Neural crest cell (in vitro differentiated cells): ENCODE measurements at places on chromosomes 2 and 18.

DNA sequence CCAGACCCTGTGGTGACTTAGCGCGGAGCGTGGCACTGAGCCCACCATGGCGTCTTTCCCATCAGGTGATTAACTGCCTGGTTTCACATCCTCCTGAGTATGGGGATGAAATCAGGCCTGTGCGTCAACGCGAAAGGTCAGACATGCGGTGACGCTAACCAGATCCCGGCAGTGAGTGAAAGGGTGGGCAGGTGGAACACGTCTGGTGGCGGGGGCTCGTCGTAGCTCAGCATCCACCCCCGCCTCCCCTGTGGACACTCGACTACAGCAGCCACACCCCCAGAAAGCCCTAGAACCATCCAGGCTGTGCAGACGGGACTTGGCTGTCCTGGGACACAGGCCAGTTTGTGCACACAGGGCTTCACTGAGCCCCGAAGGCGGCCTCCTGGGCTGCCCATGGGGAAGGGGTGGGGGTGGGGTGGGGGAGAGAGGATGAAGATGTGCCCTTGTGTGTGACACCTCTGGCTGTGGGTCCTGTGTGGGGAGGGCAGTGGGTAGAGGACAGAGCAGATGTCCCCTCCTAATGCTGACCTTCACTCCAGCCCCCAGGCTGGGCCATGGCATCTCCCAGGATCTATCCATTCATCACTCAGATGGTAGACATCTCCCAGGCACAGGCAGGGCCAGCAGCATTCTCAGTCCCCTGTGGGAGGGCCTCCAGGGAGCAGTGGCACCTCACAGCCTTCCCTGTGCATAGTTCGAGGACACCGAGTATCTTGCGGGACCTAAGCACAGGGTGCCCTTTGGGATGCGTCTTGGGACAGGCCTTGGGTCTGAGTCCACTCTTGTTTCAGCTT lies 27.5 kb downstream of the RAMP1 start:
- no peak for DNase-seq

DNA sequence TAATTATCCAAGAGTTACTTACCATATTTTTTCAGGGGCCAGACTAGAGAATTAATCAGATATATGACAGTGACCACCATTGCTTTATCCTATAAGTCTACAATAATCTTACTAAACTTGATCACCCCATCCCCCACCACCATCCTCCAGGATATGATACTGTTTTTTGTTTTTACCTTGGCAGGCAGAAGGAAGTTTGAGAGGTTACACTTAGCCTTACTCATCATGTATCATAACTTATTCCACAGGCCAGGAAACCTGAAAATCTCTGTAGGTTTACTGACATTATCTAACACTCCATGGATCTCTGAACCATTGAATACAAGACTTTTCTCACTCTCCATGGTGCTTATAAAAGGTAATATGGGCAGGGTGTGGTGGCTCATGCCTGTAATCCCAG lies 602.7 kb downstream of the KCNJ3 start:
- DNase-seq = no peak

GRCh38 chr2:170235860-170236679 lies 58.1 kb downstream of the MYO3B start:
- peak; percentile 65 for DNase-seq

DNA sequence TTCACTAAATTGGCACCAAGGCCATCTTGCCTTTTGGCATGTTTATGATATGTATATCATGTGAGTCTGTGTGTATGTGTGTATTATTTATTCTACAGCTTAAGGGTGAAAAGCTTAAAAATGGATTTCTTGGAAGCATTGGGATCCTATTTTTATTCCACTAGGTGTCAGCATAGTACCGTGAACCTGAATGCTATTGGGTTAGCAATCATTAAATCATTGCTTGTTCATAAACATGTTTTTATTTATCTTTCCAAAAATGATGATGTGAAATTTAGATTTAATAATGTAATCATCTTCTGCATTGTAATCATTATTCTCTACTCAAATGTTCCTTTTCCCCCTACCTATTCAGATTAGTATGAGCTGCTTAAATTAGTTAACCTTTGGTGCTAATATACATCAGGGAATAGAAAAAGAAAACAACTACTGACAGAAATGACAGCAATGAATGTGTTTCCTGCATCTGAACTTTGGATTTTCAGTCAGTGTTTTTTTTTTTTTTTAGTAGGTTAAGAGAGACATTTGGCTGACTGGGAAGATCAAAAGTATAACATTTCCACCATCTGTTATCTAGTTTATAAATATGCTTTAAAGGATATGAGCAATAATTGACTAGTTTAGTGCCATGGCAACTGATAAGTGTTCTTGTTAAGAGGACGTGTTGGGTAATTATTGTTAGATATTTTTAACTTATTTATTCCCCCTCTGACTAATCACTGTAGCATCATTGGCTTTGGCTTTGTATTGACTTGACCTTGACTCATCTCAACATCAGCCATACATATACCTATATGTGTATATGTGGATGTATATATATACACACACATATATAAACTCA lies 14.1 kb upstream of the ZSWIM2 start:
- no peak for DNase-seq

DNA sequence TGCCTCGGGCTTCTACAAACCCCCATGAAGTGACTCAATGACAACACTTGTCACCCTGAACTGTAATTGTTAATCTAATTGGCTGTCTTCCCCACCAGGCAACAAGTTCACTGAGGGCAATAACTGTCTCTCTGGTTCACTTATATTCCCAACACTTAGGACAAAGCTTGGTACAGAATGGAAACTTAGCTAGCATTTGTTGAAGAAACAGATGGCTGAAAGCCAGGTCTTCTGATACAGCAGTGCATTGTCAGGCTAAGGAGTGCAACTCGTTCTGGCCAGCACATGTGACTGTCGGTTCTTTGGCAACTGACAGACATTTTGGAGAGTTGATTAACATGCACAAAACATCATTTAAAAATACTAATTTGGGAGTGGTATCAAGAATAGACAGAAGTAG lies 14.6 kb upstream of the DNAJC27 start:
- no peak for DNase-seq

- no peak for DNase-seq
Observed at GRCh38 chr2:8343031-8343430, 338.8 kb upstream of the ID2 start.

GRCh38 chr2:41197781-41198180 lies 745.9 kb upstream of the SLC8A1 start:
- DNase-seq = no peak

DNA sequence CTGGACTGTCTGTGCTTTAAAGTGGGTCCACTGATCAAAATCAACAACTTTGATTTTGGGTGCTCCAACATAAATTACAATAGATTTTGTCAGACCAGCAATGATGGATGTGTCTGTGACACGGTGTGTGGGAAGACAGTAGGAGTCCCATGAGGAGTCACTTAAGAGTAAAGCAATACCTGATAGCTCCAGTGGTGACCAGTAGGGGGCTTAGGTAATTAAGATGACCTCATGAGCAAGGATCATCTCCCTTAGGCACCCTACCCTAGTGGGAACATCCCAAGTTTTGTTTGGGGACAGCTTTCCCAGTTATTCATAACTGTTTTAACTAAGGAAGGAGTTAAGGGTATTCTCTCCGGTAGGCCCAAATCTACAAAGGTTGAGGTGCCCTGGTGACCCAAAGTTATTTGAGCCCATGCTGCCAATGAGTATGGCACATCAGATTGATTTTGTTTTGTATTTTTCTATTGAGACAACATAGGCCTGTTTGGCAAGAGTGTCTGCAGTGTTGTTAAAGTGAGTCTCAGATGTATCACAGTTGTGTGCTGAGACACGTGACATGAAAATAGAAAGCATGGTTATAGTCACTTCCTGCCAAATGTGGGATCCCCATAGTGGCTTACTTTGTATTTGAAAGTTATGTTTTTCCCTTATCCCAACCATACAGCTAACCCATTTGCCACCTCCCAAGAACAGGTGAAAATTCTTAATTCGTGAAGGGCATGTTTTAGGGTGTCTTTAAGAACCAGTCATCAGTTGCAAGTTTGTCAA lies 1337.6 kb upstream of the SLC39A10 start:
- no peak for DNase-seq

DNA sequence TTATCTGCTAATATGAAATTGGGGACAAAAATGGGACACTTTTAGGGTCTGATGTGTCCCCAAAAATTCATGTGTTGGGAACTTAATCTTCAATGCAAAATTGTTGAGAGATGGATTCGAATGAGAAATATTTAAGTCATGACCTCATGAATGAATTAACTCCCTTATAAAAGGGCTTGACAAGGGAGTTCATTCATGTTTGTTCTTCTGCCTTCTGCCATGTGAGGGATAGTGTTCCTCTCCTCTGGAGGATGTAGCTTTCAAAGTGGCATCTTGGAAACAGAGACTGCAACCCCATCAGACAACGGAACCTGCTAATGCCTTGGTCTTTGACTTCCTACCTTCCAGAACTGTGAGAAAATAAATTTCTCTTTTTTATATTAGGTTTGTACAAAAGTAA lies 89.2 kb upstream of the LINC00305 start:
- no peak for DNase-seq

DNA sequence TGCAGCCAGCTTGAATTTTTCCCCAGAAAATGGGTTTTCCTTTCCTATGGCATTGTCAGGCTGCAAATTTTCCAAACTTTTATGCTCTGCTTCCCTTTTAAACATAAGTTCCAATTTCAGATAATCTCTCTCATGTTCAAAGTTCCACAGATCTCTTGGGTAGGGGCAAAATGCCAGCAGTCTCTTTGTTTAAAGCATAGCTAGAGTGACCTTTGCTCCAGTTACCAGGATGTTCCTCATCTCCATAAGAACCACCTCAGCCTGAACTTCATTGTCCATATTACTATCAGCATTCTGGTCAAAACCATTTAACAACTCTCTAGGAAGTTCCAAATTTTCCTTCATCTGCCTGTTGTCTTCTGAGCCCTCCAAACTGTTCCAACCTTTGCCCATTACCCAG lies 68.3 kb downstream of the SGPP2 start:
- DNase-seq = no peak

- DNase-seq = no peak
Observed at GRCh38 chr2:133644846-133645245, 76.6 kb upstream of the NCKAP5 start.

GRCh38 chr18:80169607-80170006 lies 60.5 kb downstream of the ADNP2 start:
- no peak for DNase-seq

- DNase-seq = no peak
Observed at GRCh38 chr2:69805887-69806286, 23.6 kb upstream of the GMCL1 start.

DNA sequence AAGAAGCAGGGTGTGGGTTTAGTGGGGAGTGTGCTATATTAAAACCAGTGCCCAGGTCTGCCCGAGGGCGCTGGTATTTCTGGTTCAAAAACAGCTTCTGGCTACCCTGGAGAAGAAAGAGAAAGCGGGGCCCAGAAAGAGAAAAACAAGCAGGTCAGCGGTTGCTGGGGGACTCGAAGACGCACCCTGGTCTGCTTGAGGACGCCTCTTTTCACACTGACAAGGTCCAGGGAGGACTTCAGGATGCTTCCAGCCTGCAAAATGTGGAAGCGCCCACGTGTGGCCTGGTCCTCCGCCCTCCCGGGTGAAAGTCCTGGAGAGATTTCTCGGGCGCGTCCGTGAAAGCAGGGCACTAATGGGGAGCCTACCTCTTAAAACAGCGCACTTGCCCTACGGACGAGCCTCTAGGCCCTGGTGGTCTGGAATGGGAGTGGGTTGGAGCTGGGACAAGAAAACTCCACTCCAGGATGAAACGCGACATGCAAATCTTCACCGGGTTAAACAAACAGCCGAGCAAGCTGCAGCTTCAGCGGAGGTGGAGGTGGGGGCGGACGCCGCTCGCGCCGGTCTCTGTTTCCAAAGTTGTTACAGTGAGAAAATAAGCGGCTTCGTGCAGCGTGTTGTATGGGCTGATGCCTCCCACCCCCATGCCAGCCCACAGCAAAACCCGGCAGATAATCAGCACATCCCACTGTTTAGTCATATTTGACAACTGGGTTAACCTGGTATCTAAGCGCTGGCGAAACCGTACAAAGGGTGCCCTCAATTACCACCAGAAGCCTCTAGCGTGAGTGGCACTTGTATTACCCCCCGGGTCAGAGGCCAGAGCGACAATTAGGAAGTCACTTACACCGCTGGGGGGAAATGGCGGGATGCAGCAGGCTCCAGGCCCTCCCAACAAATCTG lies 1.1 kb upstream of the SP9 start:
- peak; percentile 19 for DNase-seq

DNA sequence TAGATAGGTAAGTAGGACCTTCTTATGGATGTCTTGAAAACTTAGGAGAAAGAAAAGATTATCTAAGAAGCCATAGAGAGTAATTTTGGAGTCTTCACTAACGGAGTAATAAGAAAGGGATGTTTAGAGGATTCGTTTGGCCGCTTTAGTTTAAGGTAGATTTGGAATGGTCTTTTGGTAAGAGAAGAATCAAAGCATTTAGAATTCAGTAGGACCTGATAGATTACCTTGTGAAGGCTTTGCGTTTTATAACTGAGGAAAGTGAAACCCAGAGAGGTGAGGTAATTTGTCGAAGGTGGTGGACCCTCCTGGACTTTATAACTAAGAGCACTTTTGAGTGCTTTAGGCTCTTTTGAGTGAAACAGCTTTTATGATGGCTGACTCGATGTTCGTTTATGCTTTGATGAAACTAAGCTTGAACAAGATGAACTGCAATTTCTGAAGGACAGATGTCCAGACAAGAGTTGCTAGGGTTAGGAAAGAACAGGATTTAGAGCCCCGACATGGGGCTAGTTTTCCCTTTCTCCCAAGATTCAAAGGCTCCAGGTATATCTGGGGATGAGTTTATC lies 1.3 kb downstream of the MYL12B start:
- DNase-seq = no peak

- no peak for DNase-seq
Observed at GRCh38 chr2:174035981-174036742, 71.0 kb upstream of the SP3 start.

DNA sequence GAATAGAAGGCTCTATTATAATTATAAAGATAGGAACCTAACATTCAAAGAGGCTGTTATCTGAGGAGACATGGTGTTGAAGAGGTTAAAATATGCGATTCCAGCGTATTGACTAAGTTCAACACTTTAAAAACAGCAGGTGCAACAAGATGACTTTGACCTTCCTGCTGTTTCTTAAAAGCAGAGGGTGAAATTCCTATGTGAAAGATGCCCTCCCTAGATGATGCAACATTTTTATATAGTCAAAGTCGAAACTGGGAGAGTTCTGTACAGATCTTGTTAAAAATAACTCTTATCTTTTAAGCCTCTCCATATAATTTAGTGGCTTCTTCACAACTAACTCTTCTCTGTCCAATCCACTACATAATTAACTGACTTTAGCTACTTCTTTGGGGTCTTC lies 4.4 kb upstream of the ACKR3 start:
- no peak for DNase-seq

- DNase-seq = no peak
Observed at GRCh38 chr2:72148003-72148836, 558 bp upstream of the CYP26B1 start.

- no peak for DNase-seq
Observed at GRCh38 chr18:52046842-52047241, 293.2 kb upstream of the DCC start.

DNA sequence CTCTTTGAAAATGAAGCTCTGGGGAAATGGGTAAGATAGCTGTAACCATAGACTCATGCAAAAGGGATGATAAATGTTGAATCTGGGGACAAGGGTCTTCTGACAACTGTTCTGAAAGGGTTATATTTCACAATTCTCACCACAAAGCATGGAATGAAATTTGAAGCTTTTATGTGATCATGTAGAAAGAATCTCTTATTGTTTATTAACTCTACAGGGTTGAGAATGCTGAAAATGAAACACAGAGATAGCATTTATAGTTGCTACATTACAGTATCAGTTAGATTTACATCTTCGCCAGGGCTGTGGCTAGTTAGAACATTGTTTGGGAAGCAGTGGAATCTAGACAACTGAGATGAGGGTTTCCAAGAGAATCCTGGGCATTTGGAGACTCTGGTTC lies 97.4 kb upstream of the LHCGR start:
- no peak for DNase-seq
